ENCODE measurements at places on chromosomes 6 and 20.
A peak's percentile ranks its signal among the peaks of the same experiment; 100 is the strongest.

GRCh38 chr6:28371706-28372451 lies 22.1 kb downstream of the ZKSCAN3 start:
- DNase-seq, result no peak

- peak; percentile 17 for DNase-seq
These were observed 14.0 kb downstream of the UST start for GRCh38 chr6:148760568-148761526.

DNA sequence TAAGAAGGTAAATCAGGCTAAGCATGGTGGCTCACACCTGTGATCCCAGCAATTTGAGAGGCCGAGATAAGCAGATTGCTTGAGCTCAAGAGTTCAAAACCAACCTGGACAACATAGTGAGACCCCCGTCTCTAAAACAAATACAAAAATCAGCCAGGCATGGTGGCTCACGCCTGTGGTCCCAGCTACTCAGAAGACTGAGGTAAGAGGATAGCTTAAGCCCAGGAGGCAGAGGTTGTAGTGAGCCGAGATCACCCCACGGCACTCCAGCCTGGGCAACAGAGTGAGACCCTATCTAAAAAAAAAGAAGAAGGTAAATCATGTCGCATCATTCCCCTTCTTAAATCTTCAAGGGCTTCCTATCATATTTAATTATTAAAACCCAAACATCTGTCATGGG lies 39.0 kb upstream of the PRND start:
- DNase-seq, result no peak

DNA sequence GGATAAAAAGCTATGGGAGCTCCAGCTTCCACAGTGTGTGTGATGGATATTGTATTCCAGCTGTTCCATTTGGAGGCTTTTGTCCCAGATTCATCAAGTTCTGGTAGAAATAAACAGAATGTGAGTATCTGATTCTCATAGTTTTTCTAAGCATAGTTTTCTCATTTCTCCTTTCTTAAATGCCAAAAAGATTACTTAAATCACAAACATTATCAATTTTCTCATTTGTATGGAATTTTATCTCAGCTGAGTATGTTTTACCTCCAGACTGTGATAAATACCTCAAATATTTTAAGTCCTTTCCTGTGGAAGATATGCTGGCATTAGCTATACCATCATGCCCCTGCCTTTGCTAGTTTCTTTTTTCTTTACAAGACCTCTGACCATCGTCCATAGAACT lies 767.3 kb downstream of the TFAP2A start:
- no peak for DNase-seq

DNA sequence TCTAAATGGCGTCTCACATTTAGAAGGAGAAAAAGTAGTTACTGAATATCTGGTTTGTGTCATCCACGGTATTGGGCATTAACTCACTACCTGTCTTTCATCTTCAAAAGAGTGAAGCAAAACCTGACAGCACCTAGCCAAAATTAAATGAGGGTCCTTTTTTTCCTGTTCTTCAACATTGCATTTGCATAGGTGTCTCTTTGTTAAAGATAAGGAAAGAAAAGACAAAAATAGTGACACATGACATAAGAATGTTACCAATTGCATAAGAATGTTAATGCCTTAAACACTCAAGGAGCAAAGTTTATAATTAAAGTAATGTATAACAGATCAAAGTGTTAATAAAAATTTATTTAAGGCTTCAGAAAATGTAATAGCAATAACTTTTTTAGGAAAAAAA lies 61.4 kb upstream of the MANEA start:
- DNase-seq, result no peak

GRCh38 chr6:156933201-156934068 lies 156.3 kb downstream of the ARID1B start:
- DNase-seq, result no peak

DNA sequence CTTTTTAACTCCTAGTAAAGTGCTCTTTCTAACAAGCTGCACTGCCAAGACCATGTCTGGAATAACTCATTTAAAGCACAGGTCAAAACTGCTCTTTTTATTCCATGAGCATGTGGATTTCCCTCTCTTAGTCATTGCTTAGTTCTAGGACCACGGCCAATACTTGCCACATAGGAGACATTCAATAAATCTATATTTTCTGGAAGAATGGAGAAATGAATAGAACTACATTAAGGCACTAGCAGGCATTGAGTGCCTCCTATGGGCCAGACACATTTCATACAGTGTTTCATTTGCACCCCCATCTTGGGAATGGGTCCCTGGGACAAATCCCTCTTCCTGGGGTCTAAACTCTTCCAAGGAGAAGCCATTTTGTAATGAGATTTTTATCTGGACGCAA lies 552.8 kb upstream of the CITED2 start:
- no peak for DNase-seq
